Activated T-cell treated with anti-CD3 and anti-CD28 coated beads for 1 hour (primary cell): ENCODE measurements at places on chromosomes 7 and 10.

DNA sequence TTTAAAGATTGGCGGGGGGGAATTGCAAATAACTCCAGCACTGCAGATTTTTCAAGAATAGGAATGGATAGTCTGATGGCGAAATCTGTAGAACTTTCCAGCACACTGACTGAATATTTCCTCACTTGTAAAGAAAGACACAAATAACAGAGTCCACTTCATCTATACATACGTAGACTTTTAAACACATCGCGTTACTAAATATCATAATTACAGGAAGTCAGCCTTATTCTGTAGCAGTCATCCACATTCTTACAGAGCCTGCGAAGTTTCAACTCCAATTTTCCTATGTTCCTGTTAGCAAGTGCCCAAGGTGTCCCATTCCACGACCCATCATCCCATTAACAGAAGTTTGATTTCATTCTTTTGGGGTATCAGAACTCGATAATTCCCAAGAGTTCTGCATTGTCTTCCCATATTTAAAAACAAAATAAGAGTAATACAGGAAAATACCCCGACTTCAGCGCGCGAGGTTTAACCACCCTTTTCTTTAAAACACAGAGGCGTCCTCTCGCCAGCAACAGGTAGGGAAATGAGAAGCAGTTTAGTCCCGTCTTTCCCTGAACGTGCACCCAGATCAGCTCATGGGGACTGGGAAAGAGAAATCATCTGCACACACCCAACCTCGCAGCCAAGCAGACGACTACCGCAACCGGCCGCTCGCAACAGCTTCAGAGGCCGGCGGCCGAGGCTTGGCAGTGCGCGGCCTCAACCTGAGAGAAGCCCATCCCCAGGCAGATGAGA lies 880 bp downstream of the HERC4 start:
- DNase-seq, result no peak

DNA sequence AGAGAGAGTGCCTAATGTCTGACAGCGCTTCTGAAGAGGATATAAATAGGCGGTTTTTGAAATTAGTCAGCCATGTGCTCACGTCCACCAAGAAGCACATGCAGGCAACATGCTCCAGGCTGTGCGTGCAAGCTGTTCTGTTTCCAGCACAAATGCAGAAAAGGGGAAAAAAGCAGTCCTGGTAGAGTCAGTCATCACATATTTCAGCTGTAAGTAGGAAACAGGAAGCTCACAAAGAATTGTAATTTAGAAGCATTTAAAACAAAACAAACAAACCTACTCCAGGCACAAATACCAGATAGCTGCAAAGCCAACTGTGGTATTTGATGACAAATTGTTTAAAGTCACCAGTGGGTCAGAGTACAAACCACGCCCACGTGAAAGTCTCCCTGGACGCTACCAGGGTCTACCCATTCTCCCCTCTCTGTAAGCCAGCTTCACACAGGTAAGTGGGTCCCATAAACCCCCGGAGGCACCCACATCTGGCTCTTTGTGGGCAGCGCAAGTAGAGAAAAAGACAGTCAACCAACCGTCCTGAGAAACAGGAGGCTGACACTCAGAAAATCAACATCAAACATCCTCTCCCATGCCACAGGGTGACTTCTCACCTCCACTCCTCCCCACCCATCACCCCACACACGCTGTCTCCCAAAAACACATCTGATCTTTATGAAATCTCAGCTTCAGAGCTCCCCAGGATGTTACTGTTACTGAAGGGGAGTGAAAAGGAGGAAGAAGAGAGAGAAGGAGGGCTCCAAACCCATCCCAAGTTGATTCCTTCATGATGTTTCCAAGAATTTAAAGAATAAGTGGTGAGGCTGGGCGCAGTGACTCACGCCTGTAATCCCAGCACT lies 186.4 kb downstream of the FAM107B start:
- DNase-seq, result no peak

- no peak for DNase-seq
These were observed 35.5 kb upstream of the ZMIZ2 start for GRCh38 chr7:44713141-44713540.

DNA sequence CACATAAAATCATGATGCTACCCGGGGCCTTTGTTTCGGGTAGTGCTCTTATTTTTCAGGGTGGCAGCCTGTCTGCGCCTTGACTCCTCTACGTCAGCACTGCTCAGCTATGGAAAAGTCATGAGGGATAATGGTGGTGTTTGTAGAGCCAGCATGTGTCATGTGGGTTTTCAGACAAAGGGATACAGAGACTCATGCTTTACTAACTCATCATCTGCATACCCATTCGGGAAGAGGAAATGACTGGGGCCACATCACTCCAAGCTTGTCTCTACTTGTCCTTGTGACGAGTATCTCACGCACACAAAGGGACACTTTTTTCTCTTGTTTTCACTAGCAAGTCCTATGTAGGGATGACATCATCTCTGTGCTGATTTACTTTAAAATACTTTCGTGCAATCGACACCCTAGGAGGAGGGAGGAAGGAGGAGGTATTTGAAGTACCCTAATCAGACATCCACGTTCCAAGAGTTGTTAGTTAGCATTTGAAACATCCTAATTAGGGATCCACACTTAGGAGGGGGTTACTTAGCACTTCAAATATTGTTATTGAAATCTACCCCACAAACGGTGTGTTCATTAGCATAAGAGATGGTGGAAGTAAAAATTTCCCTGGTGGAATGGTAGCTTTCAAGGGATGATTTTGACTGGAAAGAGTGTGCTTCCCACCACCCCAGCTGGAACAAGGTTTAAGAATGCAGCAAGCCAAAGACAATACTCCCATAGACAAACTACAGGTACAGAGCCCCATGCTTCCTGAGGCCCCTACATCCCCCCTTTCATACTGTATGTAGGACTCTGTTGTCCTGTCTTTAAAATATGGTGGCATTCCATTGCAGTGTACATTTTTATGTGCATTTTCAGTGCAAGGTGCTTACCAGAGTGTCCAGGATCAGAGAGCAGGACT lies 52.0 kb downstream of the THNSL1 start:
- no peak for DNase-seq

DNA sequence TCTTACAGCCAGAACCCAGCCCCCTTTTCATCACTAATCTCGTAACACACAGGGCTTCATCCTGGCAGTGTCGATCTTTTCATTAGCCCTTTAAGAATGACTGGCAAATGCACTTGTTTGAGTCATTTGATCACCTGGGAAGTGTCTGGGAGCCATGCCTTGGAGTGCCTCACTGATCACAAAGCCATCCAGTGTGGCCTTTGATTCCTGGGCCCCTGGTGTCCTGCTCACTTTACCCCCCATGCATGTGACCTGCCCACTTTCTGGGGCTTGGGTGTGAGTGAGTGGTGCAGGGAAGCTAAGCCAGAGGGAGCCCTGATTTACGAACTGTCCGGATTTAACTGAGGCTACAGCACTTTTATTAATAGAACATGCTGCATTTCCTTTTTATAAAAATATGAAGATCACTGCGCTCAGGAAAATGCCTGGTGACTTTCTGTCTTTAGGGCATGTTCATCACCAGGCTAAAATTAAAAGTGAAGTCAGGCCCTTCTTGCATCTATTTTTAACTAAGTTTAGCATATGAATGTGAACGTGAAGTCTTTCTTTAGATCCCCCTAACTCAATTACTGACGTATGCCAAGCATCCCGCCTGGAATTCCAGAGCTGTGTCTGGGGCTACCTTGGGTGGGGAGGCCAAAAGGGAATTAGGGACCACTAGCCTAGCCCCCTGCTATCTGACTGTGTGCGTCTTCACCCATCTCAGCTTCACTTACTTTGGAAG lies 23.6 kb downstream of the RBM20 start:
- DNase-seq, result no peak

- no peak for DNase-seq
These were observed 45.7 kb downstream of the SKIDA1 start for GRCh38 chr10:21479570-21480315.

DNA sequence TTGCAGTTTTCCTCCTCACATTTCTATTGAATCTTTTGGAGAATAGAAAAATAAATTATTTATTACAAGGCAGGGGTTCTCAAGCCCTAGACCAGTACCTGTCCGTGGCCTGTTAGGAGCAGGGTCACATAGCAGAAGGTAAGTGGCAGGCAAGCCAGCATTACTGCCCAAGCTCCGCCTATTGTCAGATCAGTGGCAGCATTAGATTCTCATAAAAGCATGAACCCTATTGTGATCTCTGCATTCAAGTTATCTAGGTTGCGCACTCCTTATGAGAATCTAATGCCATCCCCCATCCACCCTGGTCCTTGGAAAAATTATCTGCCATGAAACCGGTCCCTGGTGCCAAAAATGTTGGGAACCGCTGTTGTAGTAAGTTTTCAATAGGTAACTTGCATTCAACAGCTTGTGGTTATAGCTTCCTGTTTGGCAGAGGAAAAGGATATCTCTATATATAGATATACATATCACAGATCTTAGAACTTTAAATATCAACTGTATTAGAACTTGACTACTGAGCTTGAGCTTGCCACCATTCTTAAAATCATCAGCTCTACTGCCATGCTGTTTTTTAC lies 165.1 kb downstream of the AHR start:
- DNase-seq, result no peak

- no peak for DNase-seq
These were observed 33.9 kb downstream of the BNIP3 start for GRCh38 chr10:131947631-131948347.

GRCh38 chr7:12436896-12437535 lies 33.4 kb upstream of the VWDE start:
- DNase-seq, result no peak

- no peak for DNase-seq
These were observed 536 bp upstream of the POM121 start for GRCh38 chr7:72924386-72924732.

- DNase-seq, result no peak
These were observed 30.5 kb downstream of the ARMC3 start for GRCh38 chr10:22958338-22958737.

- DNase-seq, result no peak
These were observed 194.7 kb upstream of the SEMA3A start for GRCh38 chr7:84389242-84389641.

GRCh38 chr10:22810643-22811465 lies 96.5 kb upstream of the PIP4K2A start:
- DNase-seq, result no peak

DNA sequence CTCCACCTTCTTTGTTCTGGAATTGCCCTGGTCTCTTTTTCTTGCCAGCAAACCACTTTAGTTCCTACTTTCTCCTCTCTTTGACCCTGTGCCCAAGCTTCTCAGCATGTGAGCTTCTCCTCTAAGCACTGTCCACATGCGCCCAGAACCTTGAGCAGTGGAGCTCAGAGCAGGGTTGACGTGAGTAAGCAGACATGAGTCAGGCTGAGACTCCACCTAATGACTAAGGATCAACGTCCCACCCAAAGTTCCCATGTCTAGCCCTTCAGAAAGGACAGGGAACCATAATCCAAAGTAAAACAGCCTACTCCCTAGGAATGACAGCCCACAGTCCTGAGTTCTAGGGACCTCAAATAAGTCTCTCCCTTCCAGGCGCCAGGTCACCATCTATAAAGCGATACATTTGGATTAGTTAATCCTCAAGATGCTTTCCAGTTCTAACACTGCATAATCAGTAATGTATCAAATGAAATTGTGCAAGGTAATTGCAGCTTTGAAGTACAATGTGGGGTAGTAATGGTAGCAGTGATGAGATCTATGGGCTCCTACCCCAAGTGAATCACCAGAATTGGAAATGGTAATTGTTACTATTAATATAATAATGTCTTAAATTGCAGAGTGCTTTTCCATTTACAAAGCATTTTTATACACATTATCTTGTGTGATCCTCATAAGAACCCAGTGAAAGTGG lies 44.5 kb downstream of the KCNMA1 start:
- DNase-seq, result no peak

DNA sequence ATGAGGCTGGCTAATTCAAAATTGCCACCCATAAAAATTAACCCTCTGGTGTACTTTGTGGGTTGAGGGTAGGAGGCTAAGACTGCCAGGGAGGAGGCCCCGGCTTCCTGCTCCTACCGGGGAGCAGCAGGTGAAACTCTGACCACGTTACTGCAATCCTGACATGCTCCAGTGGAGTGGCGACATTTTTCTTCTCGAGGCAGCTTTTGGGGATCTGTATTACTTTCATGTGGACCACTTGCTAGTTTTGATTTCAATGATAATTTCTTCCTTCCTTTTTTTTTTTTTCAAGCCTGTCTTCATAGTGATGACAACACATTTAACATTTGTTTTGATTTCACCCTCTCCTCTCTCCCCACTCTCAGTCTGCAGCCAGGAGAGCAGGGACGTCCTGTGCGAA lies 14.6 kb downstream of the GATA3 start:
- no peak for DNase-seq

DNA sequence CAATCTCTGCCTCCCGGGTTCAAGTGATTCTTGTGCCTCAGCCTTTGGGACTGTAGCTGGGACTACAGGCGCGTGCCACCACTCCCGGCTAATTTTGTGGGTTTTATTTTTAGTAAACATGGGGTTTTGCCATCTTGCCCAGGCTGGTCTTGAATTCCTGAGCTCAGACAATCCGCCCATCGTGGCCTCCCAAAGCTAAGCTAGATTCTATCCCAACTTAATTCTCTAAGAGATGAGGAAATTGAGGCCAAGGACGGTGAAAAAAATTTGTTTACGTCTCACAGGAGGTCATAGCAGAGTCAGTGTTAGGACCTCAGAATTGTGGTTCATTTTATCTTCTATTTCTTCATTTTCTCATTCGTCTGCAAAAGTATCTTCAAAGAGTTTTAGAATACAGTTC lies 6.1 kb downstream of the CCAR1 start:
- no peak for DNase-seq

GRCh38 chr10:100730725-100731406 lies 14.5 kb upstream of the PAX2 start:
- DNase-seq, result no peak

GRCh38 chr7:7920481-7920880 lies 48.1 kb upstream of the GLCCI1 start:
- DNase-seq, result no peak

DNA sequence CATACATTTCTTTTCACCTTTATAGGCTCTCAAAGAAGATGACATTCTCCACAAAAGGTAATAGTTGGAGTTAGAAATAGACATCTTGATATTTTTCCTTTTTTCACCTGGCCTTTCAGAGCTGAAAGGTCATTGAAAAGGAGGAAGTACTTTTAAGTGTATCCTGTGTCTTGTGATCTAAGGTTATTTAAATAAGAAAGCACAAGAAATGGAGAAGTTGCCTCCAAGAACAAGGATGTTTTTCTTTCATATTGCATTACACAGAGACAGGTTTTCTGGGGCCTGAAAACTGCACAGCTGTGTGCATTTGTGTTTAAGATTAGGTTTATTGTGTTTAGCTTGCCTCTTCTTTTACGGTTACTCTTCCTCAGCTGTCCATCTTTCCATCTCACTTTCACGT lies 103.4 kb upstream of the SEMA3D start:
- DNase-seq, result no peak

DNA sequence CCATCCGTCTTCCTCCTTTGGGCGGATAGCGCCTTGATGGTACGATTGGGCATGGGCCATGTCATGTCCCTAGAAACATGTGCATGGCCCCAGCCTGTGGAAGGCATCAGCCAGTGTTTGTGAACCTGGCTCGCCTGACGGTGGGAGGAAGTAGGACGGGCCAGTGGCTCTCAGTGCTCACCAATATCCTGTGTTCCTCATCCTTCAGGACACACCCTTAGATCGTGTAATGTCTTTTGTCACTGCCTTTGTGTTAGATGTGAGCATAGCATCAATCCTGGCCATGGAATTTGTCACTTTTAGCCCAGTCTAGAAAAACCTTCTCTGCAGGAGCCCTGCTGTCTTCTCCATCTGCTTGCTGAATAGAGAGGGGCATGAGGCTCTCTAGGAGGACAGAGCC lies 77.6 kb downstream of the PFKFB3 start:
- DNase-seq, result no peak

- DNase-seq, result no peak
These were observed 39.0 kb upstream of the STRIP2 start for GRCh38 chr7:129394982-129395914.
